A172 (cell line): ENCODE measurements at places on chromosomes 5 and 9.

GRCh38 chr9:90020276-90020871, 415.6 kb downstream of the GADD45G start:
- DNase-seq: no peak

DNA sequence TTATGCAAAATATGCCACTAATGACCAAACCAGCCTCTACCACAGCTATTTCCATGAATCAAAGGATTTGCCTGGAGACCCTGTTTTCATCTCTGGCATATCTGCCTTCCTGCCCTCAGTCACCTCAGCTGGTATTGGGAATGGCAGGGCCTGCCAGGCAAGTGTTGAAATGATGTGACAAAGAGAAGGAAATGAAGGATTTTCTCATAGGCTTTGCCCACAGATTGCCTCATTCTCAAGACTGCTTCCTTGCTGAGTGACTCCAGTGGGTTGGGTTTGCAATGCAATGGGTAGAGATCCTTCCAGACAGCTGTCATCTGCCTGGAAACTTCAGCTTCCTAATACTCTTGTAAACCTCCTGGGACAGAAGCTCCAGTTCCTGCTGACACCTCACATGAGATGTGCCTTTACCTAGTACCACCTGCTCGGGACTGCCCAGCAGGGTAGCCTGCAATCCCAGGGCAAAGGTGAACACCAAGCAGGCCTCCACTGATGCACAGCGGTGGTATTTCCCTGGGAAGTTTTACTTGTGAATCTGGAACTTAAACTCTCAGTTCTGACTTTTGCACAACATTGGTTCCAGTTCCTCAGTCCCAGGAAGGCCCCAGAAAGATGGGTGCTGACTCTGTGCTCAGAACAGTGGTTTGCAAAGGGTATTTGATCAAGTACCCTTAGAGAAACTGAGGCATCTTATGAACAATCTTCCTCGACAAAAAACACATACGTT, 64.8 kb upstream of the SLC1A1 start:
- no peak for DNase-seq

GRCh38 chr5:135894276-135894675, 1.4 kb downstream of the IL9 start:
- no peak for DNase-seq

- DNase-seq: no peak
Observed at GRCh38 chr9:84636436-84636835, 33.1 kb upstream of the NTRK2 start.

DNA sequence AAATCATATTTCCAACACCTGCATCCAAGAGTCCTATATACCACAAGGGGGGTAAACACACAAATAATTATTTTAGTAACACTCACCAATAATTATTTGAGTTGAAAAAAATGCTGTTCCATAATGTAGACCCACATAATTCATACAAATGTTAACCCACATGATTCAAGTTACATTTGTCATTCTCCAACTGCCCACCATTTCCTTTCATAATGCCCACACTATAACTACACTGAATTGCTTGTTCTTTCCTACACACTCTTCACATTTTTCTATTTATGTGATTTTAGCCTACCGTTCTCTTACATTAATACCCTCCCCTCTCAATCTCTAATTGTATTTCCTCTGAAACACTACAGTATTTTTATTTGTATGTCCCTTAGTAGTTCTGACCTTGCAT, 35.9 kb upstream of the HK3 start:
- no peak for DNase-seq

DNA sequence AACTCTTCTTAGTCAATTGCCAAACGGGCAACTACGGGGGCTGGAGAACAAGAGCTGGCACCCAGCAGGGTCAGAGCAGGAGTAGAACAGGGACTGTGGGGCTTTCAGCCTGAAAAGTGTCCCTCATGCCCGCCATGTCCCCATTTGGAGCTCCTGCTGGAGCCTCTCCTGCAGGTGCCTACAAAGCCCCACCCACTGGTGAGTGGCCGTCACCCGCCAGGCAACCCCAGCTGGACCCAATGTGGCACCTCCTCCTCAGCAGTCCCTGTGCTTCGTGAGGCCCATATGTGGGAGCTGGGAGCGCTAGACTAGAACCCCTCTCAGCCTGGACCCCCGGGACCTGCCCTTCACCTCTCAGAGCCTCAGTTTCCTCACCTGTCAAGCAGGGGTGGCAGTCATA, 40.9 kb downstream of the VAV2 start:
- DNase-seq: no peak

GRCh38 chr9:78707481-78707991, 410.6 kb downstream of the PSAT1 start:
- DNase-seq: peak; percentile 88
